ENCODE measurements at places on chromosomes 16 and 17. TPM values are rescaled to one million over a fixed set of nuclear protein-coding genes. Genes with fewer than 3 reads are reported as not detected.
A peak's percentile ranks its signal among the peaks of the same experiment; 100 is the strongest.

Gene DDX52
- 24.6 TPM for total RNA-seq

Gene TM4SF5
- total RNA-seq = not detected

DNA sequence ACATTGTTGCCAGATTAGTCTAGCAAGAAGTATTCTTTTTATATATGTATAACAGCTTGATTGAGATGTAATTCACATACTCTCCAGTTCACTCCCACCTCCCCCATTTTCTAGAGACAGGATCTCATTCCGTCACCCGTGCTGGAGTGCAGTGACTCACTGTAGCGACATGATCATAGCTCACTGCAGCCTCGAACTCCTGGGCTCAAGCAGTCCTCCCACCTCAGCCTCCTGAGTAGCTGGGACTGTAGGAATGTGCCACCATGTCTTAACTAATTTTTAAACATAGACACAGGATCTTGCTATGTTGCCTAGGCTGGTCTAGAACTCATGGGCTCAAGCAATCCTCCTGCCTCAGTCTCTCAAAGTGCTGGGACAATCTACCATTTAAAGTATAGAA lies 3.3 kb upstream of the RSAD1 start:
- DNase-seq = no peak

GRCh38 chr17:74128456-74129211 lies 74.8 kb upstream of the RPL38 start:
- DNase-seq = no peak

DNA sequence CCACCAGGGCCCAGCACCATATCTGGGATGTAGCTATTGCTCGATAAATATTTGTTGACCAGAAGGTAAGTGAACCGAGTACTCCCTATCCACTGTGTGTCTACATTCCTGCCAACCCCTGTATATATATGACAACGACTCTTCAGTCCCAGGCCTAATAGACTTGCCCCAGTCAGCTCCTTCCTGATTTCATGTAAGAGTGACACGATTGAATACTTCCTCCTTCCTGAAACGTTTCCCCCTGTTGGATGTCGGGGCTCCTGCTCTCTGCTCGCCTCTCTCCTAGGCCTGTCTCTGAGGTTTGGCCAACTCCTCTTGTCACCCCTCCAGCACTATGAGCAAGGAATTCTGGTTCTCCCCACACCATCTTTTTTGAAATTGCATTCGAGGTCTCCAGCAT lies 178.9 kb downstream of the PRKCA start:
- DNase-seq = no peak

Gene CLEC3A
- not detected for total RNA-seq

DNA sequence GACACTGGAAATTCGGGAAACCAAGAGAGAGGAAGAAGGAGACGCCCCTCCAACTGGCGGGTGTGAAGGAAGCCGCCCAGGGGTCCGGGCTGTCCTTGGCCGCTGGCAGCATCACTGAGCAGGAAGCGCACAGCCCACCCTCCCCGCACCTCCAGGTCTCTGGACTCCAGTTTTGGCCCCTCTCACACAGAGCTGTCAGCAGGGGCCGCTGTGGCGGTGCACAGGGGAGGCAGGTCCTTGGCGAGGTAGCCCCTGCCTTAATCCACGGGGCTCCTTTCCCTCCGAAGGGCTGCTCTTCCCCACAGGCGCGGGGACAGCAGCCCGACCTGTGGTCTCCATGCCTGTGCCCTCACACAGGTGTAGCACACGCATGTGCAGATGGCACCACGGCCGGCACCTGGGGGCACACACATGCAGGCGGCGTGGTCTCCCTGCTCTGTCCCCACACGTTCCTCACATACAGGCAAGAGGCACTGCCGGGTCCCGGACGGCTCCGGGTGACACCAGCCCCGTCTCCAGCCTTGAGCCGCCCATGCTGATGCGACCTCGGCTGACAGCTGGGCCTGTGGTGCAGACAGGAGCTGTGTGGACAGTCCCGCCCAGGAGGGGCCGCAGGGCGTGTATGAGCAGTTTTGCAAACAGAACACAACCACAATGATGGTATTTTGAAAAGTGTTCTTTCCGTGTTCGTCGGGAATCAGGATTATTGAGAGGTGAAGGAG lies 26.6 kb upstream of the CHMP6 start:
- DNase-seq = no peak

DNA sequence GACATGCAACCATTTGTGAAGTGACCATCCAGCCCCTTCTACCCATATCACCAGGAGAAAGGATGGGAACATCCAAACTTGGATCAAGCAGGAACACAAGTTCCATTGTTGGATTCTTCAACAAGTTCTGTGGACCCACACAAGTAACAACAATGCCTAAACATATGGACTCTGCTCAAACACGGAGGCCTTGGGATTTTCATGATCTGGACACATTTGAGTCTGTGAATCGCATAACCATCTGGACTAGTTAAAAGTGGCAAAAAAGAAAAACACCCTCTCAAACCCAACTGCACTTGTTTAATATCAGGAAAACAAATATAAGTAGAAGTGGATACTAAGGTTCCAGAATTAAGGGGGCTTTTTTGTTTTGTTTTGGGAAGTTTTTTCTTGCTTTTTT lies 70.8 kb downstream of the TOX3 start:
- DNase-seq = no peak

DNA sequence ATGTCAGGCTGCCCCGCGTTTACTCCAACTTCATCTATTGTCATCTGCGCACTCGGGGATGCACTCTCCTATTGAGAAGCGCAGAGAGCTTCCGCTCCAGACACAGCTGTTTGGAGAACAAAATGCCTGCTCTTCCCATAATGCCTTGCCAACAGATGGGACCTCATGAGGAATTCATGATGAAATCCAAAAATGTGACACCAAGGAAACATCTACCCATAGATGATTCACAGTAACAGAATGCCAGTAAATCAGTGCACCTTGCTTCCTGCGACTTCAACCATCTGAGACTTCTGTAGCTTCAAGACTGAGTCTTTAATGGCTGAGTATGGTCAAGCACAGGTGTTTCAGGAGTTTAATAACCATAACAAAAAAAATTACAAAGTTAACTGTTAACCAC lies 1144.9 kb upstream of the GOT2 start:
- DNase-seq = peak; percentile 42

Gene TP53TG3B
- 1.8 TPM for total RNA-seq

Gene C16orf96
- not detected for total RNA-seq

GRCh38 chr17:7882629-7883028 lies 6.0 kb upstream of the CHD3 start:
- no peak for DNase-seq

Gene ITGAX
- 2.1 TPM for total RNA-seq

DNA sequence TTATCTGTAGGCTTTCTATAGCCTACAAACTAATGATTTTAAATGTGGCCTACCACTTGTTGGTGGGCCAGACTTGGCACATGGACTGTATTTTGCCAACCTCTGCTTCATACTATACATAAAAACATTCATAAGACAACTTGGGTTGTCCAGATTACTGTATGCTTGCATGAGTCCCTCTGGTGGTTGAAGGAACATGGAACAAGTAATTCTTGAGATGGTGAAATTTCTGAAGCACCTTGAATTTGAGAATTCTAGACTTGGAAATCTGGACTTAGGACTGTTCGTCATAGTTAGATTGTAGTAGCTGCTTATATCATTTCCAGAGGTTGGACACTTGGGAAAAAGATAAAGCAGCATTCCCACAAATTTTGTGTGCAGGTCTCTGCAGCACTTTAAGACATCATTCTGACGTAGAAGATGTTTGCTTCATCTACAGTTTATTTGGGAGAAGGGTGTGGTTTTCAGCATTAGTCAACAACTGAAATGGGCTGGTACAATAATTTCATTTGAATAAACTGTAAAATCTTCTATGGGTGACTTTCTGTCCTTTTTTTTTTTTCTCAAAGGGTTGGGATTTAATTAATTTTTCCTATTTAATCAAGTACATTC lies 31.2 kb downstream of the NFATC3 start:
- no peak for DNase-seq

- DNase-seq = no peak
These were observed 54.1 kb downstream of the VMP1 start for GRCh38 chr17:59761385-59762048.

DNA sequence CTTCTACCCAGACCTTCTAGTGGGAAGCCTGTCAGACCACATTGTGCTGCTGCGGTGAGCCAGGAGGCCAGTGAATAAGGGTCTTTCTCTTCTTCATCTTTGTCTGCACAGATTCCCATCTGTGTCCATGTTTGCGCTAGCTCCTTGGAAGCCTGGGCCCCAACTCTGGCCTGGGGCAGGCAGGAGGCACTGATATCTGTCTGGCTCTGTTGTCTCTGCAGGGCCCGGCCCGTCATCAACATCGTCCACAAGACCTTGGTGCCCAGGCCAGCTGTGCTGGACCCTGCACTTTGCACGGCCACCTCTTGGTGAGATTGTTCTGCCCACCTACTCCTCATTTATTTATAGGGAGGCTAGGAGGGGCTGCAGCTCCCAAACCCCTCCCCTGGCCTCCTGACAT lies 18.3 kb downstream of the ITGA3 start:
- no peak for DNase-seq

- no peak for DNase-seq
These were observed 46.0 kb downstream of the FOXK2 start for GRCh38 chr17:82565551-82565950.

DNA sequence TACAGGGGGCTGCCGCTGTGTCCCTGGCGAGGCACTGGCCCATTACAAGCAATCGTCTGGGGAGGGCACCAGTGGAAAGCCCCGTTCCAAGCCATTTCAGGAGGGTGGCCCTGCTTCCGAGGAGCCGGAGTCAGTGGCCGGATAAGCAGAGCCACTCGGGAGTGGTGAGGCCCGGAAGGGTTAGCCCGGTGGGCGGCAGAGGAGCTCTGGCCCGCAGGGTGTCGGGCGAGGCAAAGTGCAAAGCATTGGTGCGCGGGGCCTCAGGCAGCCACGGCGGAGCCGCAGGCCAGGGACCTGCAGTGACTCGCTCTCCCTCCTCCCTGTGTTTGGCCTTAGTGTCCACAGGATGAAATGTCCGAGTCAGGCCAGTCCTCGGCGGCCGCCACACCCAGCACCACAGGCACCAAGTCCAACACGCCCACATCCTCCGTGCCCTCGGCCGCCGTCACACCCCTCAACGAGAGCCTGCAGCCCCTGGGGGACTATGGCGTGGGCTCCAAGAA lies 24.6 kb downstream of the NME3 start:
- DNase-seq = no peak

- DNase-seq = no peak
These were observed 47.5 kb upstream of the CES5A start for GRCh38 chr16:55922662-55923061.

- DNase-seq = no peak
These were observed at the start of gene MED13 for GRCh38 chr17:62064791-62065563. Gene MED13 (minus strand): TSS chr17:62065278. CDS start chr17:62065205, 73 bp downstream.

Gene RRAD
- not detected for total RNA-seq

- DNase-seq = no peak
These were observed 178.3 kb downstream of the PMP22 start for GRCh38 chr17:15086776-15087295.

DNA sequence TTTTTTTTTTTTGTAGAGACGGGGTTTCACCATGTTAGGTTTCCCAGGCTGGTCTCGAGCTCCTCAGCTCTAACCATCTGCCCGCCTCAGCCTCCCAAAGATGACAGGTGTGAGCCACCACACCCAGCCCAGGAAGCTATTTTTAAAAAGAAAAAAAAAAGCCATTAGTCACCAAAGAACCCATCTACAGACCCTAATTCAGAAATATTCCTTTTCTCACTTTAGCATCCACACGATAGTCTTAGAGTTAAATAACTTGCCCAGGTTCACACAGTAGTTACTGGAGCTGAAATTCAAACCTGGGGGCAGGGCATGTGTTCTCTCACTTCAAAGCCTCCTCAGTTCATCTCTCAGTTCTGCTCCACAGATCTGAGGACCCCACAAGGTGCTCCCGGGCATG lies 70.3 kb upstream of the NOL11 start:
- no peak for DNase-seq

GRCh38 chr17:46822388-46822921 lies 4.0 kb upstream of the WNT3 start:
- DNase-seq = no peak

DNA sequence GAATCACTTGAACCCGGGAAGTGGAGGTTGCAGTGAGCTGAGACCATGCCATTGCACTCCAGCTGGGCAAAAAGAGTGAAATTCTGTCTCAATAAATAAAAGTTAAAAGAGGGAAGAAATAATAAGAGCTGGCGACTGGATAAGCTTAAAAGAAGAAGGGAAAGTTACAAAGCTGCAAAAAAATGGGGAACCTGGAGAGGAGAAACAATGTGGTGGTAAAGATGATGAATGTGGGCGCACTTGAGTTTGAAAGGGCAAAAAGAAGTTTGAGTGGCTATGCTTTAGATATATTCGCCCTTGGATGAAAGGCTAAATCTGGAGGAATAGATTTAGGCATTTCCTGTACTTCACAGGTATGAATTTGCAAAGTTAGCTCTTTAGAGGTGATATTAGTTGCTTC lies 53.0 kb upstream of the YPEL2 start:
- no peak for DNase-seq

GRCh38 chr17:77957235-77957856 lies 1.2 kb upstream of the TNRC6C start:
- no peak for DNase-seq

DNA sequence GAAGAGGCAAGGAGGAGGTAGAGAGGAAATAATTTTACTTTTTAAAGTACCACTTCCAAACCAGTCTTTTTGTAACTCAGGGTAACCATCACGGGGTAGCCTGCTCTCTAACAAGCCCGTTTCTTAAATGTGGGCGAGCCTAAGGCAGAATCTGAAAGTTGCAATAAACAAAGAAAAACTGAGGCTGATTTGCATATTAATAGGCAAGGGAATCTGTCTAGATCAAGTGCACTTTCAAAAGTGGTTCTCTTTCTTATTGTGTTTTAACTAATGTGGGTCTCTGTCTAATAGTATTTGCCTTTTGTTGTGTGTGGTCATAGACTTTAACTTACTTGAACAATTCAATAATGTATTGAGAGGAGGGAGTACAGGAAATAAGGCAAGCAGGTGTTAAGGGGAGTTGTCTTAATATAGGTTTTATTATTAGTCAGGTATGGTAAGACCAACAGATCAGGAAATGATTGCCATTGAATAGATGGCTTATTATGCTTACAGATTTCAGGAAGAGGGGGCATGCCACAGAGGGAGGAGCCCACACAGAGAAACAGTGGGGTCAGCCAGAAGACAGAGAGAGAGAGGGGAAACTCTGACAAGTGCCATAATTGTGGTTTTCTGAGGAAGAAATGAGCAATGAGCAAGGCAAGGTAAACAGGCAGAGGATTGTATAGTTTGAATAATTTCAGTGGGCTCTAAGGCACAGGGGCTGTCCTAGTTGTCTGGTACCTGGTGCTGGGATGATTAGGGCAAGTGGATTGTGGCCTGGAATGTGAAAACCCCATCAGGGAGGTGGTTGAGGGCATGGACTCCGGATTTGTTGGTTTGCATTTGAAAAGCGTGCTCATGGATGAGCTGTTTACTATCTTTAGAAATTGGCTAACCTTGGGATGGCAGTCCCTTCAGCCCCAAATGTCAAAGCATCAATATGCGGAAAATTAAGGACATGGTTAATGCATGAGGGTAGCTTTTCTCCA lies 237.2 kb downstream of the TOX3 start:
- DNase-seq = peak; percentile 3
